ENCODE measurements at places on chromosomes 3 and 15.
A peak's percentile ranks its signal among the peaks of the same experiment; 100 is the strongest.

GRCh38 chr3:60542995-60543394 lies 708.3 kb downstream of the FHIT start:
- DNase-seq = peak; percentile 85

DNA sequence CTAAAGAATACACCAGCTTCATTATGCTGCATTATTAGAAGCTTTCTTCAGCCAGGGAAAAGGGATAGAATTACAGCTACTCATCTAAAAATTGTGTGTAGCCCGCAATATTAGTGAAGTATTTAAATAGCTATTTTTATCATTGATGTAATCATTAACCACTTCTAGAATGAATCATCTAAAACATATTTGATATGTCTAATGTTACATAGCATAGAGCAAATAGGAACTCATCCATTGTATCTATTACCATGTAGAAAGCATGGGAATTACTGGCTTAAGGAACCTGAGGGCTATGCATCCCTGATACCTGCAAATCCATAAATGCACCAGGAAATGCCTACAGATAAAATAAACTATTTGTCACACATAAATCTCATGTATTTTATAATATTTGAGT lies 54.5 kb upstream of the VGLL3 start:
- no peak for DNase-seq

GRCh38 chr3:58018892-58019742 lies 10.9 kb downstream of the FLNB start:
- no peak for DNase-seq

GRCh38 chr15:60673918-60674558 lies 195.1 kb upstream of the ICE2 start:
- DNase-seq = peak; percentile 80

DNA sequence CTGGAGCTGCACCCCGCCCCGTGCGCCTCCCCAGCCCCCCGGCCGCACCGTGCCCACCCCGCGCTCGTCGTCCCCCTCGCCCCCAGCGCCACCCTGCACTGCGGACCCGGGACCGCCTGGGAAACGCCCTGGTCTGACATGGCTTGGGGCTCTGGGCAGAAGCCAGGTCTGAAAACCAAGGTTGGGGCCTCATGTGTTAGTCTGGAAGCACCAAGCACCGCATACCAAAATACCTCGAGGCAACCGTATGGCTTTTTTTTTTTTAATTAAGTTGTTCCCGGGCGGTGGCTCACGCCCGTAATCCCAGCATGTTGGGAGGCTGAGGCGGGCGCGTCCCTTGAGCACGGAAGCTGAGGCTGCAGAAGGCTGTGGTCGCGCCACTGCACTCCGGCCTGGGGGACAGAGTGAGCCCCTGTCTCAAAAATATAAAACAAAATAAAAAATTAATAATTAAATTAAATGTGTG lies 91.5 kb upstream of the CHD2 start:
- peak; percentile 74 for DNase-seq

GRCh38 chr3:161054860-161055604 lies 50.1 kb downstream of the B3GALNT1 start:
- DNase-seq = no peak

- no peak for DNase-seq
Measured at GRCh38 chr3:138066383-138066782, 49.0 kb downstream of the DZIP1L start.

DNA sequence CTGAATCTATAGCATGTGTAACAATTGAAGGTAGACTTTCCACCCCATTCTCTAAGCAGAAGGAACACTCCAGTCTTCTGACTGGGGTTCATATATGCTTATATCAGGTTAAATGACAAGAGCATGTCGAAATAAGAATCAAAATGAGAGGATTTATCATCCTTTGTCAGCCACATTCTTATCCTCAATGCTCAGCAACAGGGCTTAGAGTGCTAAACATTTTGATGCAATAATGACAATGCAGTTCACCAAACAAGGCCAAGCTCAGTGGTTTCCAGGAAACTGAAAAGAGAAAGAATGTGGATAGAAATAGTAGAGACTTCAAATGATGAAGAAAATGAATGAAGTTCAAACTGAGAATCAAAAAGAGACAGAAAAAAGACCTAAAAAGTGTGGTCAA lies 78.0 kb downstream of the FSIP1 start:
- no peak for DNase-seq

GRCh38 chr3:152516216-152516615 lies 247.5 kb downstream of the MBNL1 start:
- no peak for DNase-seq

DNA sequence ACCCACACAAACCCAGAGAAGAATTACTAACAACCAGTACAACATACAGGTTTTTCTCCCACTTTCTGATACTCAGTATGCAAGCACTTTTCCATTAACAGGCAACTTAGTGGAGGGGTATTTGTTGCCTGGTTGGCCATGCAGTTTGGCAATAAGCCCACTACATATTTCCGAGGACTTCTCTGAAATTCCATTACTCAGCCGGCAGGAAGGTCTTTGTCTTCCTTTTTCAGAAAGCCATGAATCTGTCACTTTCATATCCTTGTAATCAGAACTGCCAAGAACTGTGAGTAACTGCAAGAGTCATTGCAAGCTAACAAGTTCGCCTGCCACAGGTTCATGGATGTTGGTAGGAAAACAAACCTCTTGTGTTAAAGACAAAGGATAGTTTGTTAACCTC lies 422.3 kb upstream of the ROBO1 start:
- DNase-seq = peak; percentile 55

DNA sequence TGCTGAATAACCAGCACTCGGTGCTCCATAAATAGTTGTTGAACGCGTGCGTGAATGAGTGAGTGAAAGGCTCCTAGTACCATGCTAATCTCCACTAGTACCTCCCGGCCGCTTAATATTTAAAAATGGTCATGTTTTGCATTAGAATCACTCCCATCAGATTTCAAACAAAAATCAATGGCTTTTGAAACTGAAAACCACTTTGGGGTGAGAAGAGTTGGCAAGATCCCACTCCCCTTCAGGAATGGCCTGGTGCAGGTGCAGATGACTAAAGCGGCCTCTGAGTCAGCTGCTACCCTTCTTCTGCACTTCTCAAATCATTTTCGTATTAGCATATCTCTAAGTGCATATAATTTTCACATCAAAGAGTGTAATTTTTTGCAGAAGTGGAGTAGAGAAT lies 425.3 kb upstream of the PROK2 start:
- no peak for DNase-seq

GRCh38 chr3:70531838-70532489 lies 219.5 kb upstream of the MDFIC2 start:
- peak; percentile 79 for DNase-seq

DNA sequence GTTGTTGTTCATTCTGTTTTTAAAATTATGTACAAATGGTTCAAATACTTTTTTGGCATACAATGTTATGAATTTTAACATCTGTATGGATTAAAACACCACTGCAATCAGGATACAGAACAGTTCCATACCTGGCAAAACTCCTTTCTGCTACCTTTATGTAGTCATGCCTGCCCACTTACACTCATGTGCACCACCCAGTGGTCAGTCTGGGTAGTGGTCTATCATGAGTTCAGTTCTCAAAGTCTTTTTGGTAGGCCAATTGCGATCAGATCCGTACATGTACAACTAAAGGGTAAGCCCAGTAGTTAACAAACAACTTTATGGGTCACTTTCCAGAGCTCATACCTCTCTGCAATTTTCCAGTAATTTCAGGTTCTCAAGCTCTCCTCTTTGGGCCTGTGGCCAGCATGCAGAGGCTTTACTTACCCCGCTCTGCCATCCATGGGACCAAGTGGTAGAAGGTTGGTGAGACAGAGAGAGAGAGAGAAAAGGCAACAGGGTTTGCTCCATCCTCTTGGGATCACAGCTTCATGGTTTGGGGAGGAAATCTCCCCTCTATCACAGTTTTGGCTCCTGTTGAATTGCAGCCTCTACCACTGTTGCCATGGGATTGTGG lies 63.9 kb upstream of the FAM98B start:
- peak; percentile 77 for DNase-seq

GRCh38 chr3:165192610-165193192 lies 3.5 kb downstream of the SLITRK3 start:
- DNase-seq = peak; percentile 52

DNA sequence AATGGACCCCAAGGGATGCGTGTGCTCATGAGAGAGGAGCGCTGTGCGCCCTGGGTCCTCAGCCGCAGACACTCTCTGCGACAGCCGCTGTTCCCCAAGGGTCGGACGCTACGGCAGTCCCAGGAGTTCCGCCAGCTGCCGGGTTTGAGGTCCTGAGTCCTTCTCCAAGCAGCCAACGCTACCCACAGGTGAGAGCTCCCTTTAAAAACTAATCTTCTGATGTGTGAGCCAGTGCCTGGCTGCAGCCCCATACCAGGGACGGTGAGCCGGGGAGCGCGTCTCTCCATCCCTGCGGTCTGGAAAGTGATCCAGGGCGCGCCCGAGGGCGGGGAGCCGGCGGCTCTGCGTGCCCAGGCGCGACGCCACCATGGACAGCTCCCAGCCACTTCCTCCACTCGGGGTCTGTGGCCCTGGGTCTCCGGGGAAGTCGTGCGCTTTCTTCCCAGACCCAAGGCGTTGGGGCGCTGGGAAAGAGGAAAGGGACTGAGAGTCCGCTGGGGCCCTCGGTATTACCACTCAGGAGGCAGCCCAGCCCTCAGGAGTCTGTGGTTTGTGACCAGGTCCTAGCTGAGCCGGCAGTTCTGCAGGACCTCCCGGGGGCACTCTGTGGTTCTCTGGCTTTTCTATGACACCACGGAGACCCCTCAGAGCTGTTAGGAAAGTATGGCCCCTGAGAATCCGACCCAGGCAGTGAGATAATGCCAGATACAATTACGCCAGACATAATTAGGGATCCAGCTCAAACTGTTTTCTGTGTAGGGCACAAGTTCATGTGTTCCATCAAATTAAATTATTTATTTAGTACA lies 1.4 kb downstream of the CEMIP start:
- DNase-seq = peak; percentile 91

- DNase-seq = no peak
Measured at GRCh38 chr15:78909791-78910228, 35.0 kb downstream of the CTSH start.

DNA sequence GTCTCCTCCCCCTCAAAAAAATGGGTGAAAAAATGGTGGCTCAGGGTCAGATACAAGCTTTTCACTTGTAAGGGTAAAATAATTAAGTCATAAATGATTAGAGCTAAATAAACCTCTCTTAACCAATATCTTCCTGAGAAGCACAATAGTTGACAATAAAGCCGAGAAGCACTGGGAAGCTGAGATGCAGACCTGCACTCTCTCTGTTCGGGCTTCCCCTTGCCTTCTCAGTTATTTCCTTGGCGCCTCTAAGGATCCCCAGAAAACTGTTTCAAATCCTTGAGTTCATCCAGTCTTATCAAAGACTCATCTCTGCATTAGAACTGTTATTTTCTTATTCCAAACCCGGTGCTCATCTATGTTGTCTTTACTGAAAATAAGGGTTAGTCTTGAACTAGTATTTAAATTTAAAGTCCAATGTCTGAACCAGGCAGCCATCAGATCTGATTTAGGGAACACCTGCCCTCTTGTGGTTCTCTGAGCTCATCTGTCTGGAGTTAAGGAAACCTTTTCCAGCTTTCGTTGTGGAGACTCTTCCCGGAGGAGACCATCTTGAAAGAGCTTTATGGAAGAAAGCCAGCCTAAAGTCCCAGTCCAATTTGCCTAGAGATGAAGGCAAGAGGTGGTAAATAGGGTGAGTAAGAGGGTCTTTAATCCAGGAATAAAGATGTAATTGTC lies 256.4 kb upstream of the MCTP2 start:
- peak; percentile 64 for DNase-seq

DNA sequence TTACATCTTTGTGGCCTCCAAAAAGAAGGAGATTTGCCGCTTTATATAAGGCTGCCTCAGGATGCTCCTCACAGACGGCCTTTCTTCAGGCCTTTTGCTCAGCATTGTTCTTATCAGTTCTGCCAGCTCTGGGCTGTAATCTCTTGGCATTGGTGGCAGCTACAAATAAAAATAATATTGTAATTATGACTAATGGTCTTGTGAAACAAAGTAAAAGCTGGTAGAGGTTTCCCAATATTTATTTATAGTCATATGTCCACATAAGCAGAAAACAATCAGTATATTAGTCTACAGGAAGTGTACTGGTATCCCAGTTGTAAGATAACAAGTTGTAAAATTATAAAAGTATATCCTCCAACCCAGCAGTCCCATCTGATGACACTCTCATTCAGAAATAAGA lies 7.3 kb downstream of the NEK4 start:
- DNase-seq = no peak
